Activated CD8-positive, alpha-beta memory T cell treated with anti-CD3 and anti-CD28 coated beads for 24 hours (primary cell): ENCODE measurements at places on chromosomes 7 and 10.

DNA sequence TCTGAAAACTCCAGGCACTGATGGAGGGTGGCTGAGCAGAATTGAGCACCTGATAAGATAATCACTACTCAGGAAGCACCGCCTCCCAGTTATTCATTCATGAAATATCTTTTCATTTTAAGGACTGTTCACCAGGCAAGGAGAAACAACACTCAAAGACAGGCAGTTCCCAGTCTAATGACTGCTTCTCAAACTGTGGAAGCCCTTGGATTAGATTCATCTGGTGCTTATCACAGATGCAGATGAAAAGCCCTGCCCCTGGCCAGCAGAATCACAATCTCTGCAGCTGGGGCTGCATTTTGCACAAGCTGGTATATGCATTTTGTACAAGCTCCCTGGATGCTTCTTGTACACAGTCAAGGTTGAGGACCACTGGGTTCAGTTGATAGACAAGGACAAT lies 109.7 kb downstream of the ELMO1 start:
- no peak for DNase-seq

DNA sequence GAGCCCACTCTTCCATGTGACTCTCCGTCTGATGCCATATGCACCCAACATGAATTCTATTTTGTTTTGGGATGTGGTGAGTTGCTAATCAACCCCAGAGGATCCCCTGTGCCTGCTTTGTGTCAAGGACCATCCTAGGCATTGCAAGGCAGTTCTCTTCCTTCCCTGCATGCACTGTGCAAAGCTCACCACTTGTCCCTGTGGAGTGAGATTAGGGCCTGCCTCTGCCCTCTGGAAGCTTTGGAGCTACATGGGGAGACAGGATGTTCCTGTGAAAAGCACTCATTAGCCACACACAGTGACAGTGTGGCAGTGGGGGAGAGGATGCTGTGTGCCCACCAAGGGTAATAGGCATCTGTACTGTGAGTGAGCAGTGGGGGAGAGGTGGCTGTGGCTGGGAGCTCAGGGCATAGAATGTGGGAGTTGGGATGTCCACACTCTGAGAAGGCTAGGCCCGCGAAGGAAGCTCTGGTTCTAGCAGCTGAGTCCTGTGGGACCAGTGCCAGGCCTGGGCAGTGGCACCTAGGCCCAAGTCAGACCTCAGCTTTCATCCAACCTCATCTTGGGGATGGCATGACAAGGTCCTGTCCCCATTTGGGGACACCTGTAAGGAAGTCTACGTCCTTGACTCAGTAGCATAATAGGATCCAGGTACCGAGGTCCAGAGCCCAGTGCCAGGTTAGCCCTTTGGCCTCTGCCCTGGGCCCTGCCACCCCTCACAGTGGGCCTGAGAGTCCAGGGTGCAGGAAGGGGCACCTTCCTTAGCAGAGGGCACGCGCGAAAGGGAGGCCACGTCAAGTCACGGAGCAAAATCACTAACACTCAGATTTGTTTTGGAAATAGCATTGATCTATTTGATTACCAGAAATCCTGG lies 6.6 kb downstream of the ADRA2A start:
- DNase-seq, result peak; percentile 35

GRCh38 chr10:74507951-74508350 lies 318.4 kb upstream of the KAT6B start:
- DNase-seq, result no peak

DNA sequence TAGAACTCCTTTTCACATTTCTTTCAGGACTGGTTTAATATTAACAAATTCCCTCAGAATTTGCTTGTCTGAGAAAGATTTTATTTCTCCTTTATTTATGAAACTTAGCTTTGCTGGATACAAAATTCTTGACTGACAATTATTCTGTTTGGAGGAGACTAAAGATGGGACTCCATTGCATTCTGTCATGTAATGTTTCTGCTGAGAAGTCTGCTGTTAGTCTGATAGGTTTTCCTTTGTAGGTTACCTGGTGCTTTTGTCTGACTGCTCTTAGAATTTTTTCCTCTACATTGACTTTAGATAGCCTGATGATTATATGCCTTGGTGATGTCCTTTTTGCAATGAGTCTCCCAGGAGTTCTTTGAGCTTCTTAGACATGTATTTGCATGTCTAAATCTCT lies 23.4 kb downstream of the CLRN3 start:
- no peak for DNase-seq

GRCh38 chr7:138170959-138171703 lies 94.9 kb downstream of the AKR1D1 start:
- DNase-seq, result no peak

- no peak for DNase-seq
These were observed 8.7 kb downstream of the ZMIZ2 start for GRCh38 chr7:44757311-44757710.

DNA sequence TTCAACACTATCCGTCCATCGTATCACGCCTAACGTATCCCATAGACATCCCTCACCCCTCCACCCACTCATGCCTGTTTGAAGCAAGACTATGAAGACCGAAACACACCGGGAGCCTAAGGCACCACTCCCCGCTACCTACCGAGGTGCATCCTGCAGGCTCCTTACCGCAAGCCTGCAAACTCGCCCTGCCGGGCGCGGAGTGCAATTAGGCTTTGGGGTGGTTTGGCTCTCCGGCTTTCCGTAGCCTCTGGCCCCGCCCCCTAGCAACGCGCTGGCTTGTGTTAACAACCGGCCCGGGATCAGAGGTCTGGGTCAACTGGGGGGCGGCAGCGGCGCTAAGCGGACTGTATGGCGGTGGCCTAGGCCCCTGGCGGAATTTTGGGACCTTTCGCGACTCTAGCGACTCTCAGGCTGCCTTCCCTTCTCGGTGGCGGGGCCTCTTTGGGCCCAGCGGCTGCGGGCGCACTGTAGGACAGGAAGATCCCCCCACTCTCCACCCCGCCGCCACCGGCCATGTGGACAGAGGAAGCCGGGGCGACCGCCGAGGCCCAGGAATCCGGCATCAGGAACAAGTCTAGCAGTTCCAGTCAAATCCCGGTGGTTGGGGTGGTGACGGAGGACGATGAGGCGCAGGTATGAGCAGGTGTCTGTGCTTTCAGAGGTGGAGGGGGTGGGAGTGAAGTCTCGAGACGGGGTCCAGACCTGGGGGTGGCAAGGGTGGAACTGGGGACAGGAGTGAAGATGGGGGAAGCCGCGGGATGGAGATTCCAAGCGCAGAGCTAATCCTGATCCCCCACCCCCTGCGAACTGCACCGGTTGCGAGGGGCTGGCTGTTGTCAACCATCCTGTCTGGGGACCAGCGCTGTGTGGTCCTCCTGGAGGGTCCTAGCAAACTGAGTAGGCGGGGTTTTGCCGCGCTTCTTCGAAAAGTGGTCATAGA lies at the start of gene CFAP69:
CFAP69 (plus strand) TSS at position 266 of the 943 bp plus-strand sequence; CDS start at position 517, 251 bp downstream.
- DNase-seq, result peak; percentile 96

GRCh38 chr10:125284875-125285597 lies 124.7 kb upstream of the CTBP2 start:
- no peak for DNase-seq

GRCh38 chr7:149855361-149856305 lies 17.5 kb downstream of the ZNF862 start:
- DNase-seq, result peak; percentile 64

DNA sequence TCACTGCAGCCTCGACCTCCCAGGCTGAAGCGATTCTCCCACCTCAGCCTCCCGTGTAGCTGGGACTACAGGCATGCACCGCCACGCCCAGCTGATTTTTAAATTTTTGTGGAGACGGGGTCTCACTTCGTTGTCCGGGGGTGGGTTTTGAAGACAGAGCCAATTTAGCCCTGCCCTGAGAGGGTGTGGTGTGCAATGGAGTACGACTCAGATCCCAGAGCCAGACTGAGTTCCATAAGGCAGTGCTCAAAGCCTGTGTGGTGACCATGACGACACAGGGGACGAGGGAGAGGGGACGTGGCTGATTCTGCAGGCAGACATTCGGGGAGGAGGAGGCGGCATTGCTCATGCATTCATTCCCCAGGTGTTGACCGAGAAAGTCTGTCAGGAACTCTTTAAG lies 72.1 kb downstream of the ZMIZ1 start:
- DNase-seq, result no peak

DNA sequence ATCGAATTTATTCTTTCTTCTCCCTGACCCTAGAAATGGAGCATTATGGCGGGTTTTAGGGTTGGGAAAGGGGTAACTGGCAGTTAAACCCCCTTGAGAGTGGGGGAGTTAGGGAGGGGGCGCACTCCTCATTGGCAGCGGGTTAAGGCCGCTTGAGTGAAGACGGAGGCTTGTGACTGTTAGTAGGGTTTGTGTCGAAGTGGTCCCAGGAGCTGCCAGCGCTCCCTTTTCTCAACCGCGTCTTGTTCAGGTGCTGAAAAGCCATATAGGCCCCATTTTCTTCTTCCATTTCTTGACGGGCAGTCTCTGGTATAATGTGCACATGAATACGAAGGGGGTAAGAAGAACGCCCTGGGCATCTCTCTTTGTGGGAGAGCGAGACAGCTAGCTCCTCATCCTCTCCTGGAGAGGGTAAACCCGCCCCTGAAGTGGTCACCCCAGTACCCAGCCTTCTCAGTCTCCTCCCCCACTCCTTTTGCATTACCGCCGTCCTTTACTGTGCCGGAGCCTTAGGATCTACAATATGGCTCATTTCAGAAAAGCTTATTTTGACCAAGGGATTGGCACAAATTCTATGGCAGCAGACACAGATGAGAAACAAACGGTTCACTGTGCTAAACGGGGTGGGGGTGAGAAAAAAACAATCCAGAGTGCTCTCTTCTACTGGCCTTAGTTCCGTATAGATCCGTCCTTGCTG lies 836 bp downstream of the KMT2E start:
- peak; percentile 77 for DNase-seq

- DNase-seq, result no peak
These were observed 14.9 kb downstream of the SMURF1 start for GRCh38 chr7:99129001-99129400.

DNA sequence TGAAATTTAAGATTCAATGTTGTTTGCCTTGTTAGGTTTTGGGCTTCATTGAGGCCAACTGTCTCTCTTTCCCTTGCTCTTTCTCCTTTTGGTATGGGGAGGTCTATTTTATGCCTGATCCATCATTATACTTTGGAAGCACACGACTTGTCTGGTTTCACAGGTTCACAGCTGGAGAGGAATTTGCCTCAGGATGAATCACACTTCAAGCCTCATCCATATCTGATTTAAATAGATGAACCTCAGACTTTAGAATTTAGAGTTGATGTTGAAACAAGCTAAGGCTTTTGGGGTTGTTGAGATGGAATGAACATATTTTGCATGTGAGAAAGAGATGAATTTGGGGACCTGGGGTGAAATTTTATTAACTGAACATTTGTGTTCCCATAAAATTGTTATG lies 150.5 kb upstream of the IGFBP3 start:
- no peak for DNase-seq

- DNase-seq, result no peak
These were observed 159.9 kb downstream of the MGMT start for GRCh38 chr10:129626796-129627435.

DNA sequence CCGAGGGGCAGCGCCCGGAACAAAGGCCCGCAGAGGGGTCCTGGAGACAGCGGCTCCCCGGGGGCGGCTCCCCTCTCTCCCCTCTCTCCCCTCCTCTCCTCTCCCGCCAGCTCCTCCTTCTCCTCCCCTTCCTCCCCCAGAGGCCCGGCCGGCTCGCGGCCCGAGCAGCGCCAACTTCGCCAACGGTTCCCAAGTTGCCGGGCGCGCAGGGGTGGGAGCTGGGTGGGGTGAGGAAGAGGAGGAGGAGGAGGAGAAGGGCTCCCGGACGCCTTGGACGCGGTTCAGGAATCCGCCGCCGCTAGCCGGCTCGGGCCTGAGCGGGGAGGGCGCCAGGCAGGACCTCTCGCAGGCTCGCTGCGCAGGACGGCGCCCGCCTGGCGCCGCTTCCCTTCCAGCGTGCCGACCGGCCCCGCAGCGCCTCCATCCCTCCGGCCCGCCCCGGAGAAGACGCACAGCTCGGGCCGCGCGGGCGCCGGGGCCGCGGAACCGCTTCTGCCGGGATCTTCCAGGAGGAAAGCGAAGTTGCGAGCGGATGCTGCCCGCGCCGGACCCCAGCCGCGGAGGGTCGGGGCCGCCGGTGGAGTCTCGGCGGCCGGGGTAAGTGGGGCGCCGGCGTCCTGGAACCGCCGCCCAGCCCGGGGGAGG lies at the start of gene CHST3:
CHST3 (plus strand) TSS at position 298 of the 645 bp plus-strand sequence. CDS start 41,448 bp downstream, outside the sequence.
- DNase-seq, result peak; percentile 70

DNA sequence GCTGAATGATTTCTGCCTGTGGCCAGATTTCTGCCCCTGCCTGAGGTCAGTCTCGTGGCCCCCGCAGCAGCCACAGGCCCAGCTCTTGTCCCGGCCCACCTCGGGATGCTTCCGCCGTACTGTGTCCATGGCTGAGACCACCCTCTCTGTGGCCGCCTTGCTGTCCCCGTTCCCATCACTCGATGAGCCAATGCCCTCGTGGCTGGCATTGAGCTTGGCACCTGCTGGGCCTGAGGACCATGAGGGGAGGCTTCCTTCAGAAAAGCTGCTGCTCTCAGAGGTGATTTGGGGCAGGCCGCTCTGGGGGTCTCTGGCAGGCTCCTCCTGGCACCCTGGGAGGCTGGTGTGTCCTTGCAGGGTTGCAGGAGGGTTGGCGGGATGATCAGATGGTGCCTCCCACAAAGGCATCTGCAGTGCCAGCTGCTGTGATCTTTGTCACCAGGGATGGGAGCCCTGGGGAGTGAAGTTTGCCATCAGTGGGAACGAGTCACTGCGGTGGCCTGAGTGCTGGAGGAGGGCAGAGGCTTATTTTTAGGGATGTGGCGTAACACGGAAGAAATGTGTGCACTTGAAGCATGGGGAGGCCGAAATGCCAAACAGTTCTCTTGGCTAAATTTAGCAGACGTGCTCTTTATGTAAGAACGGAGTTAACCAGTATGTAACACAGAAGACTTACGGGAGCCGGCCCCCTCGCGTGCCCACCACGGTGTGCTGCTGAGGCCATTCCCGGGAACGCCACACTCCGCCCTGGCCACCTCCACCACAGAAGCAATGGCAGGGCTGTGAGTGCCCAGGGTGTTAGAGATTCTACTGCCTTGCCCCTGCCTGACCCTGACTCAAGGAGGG lies 47.7 kb downstream of the VIPR2 start:
- no peak for DNase-seq

DNA sequence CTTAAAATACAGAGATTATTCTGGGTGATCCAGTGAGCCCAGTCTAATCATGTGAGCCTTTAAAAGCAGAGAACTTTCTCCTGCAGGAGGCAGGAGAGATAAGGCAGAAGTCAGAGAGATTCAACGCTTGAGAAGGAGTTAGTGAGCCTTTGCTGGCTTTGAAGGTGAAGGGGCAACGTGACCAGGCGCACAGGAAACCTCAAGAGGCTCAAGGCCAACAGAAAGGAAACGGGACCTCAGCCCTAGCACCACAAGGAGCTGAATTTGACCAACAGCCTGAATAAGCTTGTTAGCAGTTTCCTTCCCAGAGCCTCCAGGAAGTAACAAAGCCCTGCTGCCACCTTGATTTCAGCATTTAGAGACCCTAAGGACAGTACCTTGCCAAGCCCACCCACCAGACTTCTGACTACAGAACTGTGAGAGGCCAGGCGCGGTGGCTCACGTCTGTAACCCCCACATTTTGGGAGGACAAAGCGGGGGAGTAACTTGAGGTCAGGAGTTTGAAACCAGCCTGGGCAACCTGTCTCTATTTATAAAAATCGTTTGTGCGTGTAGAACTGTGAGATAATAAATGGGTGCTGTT lies 87.3 kb upstream of the KAT6B start:
- DNase-seq, result peak; percentile 66
